ENCODE measurements at places on chromosomes 16 and 17.

DNA sequence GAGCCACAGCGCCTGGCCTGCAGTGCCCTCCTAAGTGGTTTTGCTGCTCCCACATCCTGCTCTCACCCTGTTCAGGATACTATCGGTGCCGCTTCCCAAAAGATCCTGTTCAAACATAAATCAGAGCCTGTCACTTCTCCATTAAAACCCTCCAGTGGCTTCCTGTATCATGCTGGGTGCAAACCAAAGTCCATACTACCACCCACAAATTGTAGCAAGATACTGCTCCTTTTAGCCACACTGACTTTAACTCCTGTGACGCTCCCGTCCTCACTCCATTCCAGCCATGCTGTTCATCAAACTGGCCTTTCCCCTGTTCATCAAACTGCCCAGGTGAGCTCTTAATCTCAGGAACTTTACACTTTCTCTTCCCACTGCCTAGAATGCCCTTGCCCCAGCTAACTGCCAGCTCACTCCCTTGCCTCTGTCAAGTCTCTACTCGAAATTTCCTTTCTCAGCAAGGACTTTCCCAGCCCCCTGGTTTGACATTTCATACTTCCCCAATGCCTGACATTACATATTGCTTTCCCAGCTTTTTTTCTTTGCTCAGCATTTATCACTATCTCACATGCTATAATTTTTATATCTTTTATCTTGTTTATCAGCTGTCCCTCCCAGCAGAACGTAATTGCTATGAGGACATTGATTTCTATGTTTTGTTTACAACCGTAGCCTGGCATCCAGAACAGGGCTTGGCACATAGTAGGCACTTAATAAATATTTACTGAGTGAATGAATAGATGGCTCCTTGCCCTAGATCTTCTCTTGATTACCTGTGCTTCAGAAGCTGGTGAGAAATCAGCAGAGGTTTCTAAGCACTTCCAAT lies 44.3 kb upstream of the SMURF2 start:
- DNase-seq, result peak; percentile 37

DNA sequence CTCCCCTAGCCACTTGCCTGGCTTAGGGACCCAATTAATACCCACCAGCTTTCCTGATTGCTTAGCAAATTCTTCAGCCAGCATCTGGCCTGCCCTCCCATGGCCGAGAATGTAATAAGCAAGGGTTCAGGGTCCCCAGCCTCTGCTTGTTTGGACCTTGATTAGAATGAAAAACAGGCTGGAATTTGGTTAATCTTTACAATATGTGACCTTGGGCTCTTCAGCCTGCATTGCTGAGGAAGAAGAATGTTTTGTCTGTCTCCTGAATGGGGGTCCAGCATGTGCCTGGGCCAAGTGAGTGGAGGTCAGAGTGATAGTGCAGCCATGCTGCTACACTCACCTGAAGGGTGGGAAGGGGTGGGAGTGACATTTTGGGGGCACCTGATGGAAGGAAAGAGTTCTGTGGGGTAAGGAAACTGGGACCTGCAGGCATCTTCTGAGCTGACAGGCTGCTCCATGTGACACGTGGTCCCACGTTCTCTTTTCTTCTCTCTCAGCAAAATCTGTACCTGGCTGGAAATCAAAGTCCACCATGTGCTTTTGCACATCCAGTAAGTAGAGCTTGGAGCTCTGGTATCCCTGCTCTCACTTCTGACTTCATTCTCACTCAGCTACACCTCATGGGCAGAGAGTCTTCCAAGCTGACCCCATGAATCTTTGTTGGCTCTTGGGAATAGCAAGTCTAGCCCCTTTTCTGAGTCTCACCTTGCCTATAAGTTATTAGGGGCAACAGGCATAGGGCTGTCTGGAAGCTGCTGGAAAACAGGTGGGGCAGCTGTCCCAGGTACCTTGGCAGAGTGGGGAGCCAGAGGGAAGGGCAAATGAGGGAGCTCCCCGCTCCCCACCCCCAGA lies 5.3 kb downstream of the TMEM106A start:
- DNase-seq, result no peak

- DNase-seq, result no peak
These were observed 92.5 kb downstream of the SDK2 start for GRCh38 chr17:73551759-73552158.

- DNase-seq, result no peak
These were observed 243.5 kb downstream of the FOXL1 start for GRCh38 chr16:86821895-86822294.

GRCh38 chr17:35101036-35101435 lies 18.6 kb downstream of the RAD51D start:
- no peak for DNase-seq

- DNase-seq, result no peak
These were observed 4.0 kb downstream of the CDK10 start for GRCh38 chr16:89690392-89690901.

DNA sequence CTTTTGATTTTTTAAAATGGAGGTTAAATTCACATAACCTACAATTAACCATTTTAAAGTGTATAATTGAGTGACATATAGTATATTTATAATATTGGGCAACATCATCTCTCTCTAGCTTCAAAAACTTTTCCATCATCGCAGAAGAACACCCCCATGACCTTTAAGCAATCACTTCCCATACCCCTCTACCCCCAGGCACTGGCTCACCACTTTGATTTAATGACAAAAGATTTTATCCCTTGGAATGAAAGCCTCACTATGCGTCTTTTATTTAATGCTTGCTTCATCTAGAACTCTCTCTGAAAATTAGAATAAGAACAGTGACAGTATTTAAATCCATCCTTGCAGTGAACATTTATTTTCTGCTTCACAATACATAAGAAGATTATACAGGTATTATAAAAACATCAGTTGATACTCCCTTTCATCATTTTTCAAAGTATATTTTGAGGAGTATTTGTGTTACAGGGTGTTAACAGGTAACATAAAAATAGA lies 3.2 kb upstream of the KRTAP1-3 start:
- DNase-seq, result no peak

GRCh38 chr17:10698096-10698818 lies 863 bp downstream of the ADPRM start:
- no peak for DNase-seq

DNA sequence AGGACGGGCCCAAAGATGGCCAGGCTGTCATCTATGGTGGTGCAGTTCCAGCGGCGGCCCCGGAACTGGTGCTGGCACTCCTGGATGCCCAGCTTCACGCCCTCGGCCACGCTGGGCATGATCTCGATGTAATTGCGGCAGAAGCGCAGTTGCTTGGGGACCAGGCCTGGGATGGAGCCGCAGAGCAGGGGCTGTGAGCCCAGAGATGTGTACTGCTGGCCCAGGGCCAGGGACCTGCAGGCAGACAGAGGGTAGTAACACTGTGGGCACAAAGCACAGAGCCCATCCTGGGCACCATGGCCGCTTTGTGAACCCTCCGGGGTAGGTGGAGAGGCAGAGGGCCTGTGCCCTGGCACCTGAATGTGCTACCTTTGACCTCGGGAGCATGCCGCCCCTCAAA lies 44.8 kb downstream of the WNT3 start:
- DNase-seq, result no peak

- no peak for DNase-seq
These were observed 45.3 kb downstream of the REXO5 start for GRCh38 chr16:20851601-20852000.

- no peak for DNase-seq
These were observed 526 bp downstream of the MOSMO start for GRCh38 chr16:22008215-22009059.

DNA sequence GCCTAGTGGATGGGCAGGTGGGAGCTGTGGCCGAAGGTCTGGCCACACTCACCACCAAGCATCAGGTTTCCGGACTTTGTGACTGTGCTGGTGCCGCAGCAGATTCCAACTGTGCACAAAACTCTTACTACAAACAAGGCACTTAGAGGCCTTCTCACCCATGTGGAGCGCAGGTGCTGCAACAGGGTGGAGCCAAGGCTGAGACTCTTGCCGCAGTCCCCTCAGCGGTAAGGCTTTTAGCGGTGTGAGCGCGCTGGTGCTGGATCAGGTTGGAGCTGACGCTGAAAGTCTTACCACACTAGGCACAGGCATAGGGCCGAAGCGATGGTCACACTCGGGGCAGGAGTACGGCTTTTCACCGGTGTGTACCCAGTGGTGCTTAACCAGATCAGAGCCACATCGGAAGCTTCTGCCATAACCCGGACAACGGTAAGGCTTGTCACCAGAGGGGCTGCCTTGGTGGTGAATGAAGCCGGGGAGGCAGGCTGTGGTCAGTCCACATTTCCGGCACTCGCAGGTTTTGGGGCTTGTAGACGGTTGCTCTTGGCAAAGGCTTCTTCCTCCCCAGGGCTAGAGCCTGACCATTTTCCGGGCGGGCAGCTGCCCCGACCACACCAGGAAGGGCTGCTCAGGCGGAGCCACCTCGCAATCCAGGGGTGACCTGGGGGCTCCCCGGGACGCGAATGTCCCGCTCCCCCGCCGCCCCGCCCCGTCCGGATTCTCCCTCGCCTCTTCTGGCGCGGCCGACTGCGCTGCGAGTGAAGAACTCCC lies 1.0 kb upstream of the ARMC5 start:
- peak; percentile 16 for DNase-seq

GRCh38 chr17:74547736-74548135 lies 1.8 kb upstream of the CD300C start:
- DNase-seq, result no peak

- no peak for DNase-seq
These were observed 7.6 kb downstream of the RCVRN start for GRCh38 chr17:9897372-9897968.

GRCh38 chr17:77601054-77601979 lies 357.2 kb upstream of the TNRC6C start:
- no peak for DNase-seq

DNA sequence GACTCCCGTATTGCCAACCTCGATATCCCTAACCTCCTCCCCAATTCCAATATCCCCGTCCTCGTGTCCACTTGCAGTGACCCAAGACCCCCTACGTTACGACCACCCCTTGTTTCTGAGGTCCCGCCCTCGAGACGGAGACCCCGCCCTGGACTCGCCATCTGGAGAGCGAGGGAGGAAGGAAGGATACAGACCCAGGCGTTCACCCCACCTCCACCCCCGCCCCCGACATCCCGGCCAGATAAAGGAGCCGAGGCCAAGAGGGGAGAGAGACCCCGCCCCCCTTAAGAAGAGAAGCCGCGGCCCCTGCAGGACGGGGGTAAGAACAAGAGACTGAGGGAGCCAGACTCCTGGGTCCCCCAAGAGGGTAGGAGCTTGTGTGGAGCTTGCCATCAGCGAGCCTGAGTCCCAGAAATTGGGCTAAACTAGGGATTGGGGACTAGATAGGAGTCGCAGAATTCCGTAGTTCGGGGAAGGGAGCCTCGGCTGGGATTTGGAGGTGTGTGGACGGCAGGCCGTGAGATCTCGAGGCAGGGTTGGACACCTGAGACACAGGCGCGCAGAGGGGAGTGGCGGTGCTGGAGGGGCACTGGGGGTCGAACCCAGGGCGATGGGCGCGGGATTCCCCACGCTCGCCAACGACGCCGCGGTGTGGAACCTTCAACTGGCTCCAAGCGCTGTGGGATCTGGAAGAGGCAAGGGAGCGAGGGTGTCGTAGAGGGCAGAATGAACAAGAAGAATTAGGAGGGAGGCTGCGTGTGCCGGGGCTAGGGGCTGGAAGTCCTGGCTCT lies at the start of gene BCL6B:
Gene BCL6B, plus strand, starts transcription at position 270 of the 791 bp plus-strand sequence. CDS start 622 bp downstream, outside the sequence.
- no peak for DNase-seq

- no peak for DNase-seq
These were observed 1.2 kb downstream of the SEC14L1 start for GRCh38 chr17:77141846-77142449.

DNA sequence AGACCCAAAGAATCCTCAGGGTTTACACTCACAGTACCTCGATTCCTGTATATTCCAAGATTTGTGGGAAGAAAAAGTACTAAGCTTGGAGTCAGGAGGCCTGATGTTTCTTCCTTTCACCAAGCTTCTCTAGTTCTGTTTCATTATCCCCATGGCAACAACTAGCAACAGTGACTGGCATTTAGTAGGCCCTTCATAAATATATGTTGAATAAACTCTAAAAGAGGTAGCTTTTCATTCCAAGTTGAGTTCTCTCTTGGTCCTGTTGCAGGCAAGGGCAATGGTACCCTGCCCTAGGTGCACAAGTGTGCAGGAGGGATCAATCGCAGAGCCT lies 527 bp upstream of the UBE2Z start:
- no peak for DNase-seq

GRCh38 chr17:82019690-82020571 lies 2.7 kb downstream of the CENPX start:
- DNase-seq, result no peak

- no peak for DNase-seq
These were observed 264.2 kb downstream of the SEC14L1 start for GRCh38 chr17:77404812-77405581.

DNA sequence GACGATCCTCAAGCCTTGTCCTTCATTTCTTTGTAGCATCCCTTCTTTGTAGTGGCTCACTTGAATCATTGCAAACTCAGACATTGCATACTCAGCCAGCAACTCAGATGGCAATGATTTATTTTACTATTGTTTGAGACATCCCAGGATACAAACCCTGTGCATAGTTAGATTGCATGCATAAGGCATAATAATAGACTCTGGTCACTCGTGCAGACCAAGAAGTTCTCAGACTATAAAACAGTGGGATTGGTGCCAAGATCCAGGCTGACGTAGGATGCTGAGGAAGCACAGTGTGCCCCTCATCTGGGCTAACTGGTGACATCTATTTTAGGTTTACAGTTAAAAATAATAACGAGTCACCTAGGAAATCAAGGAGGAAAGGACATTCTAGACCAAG lies 142.3 kb downstream of the PMP22 start:
- no peak for DNase-seq

GRCh38 chr16:83530293-83530692 lies 277.5 kb upstream of the HSBP1 start:
- no peak for DNase-seq

All from DMS153 (cell line).